Smooth muscle cell of trachea (primary cell): ENCODE measurements at places on chromosomes 7 and 10. TPM values are rescaled to one million over a fixed set of nuclear protein-coding genes. Genes with fewer than 3 reads are reported as not detected.

The IFIT1B gene
- not detected in 2 replicates for total RNA-seq

The ADD3 gene
- total RNA-seq = 259 and 350 TPM in 2 replicates

The PLXDC2 gene
- total RNA-seq = 1.7 and 2.8 TPM in 2 replicates

The CTTNBP2 gene
- total RNA-seq = 16.4 and 22.3 TPM in 2 replicates

The WDFY4 gene
- total RNA-seq = under 0.01 TPM in 1 of 2 replicates, not detected in the other

The TBX20 gene
- not detected in 2 replicates for total RNA-seq

The AGR3 gene
- total RNA-seq = not detected in 2 replicates

The CCDC3 gene
- under 0.01 TPM in 1 of 2 replicates, not detected in the other for total RNA-seq

The OR2A1 gene
- total RNA-seq = under 0.01 and 0.15 TPM in 2 replicates

The TMEM273 gene
- not detected in 2 replicates for total RNA-seq

The PRSS1 gene
- not detected in 2 replicates for total RNA-seq

The FAM200A gene
- total RNA-seq = 10.8 and 11.3 TPM in 2 replicates

The CALHM1 gene
- not detected in 2 replicates for total RNA-seq
